ENCODE measurements at places on chromosomes 7 and 10. TPM values are rescaled to one million over a fixed set of nuclear protein-coding genes. Genes with fewer than 3 reads are reported as not detected.

DNA sequence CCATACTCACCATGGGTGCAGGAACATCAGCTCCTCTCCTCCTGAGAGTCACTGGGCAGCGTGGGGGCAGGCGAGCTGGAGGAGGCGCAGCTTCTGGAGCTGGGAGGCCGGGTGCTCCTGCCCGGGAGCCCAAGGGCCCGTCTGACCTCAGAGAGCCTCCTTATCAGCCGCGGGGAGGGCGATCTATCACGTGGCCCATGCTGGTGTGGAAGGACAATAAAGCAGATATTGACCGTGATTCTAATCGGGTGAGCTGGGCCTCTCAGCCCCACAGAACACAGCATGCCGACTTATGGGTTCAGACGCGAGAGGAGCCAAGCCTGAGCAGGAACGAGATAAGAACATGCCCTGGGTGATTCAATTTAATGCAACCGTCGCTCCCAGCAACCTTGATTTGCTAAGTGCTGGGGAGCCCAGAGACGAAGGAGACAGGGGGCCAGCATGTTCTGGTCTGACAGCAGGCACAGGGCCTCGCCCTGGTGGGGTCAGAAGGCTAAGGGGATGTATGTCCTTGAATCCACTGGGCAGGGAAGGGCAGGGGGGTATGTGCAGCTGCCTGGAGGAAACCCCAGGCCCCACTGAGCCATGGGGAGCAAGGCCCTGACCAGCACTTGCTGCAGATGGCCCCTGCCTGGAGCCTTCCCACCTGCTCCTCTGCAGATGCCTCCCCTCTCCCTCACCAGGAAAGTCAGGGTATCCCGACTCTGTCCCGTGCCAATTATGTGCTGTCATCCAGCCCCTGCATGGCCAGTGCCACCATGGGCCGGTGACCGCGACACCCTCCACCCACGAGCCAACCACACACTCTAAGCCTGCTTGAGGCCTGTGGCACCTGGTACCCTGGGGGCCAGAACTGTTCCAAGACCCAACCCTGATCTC, 95.3 kb upstream of the RET start:
- DNase-seq, result no peak

DNA sequence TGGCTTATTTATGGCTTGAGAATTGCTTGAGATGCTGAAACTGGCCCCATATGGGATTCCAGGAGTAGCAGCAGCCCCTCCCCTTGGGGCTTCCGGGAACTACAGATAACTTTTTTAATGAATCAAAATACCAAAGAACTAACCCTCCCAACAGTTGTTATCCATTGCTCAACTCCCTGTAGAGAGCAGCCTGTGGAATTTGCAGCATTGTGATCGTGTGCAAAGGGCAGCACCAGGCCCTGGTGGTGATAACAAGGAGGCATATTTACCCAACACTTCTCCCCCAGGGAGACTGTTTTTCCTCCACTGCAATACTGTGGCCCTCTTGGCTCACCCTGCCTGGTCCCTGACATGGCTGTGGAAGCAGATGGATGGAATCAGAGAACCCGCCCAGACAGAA, 196.2 kb downstream of the PLXNA4 start:
- DNase-seq, result no peak

DNA sequence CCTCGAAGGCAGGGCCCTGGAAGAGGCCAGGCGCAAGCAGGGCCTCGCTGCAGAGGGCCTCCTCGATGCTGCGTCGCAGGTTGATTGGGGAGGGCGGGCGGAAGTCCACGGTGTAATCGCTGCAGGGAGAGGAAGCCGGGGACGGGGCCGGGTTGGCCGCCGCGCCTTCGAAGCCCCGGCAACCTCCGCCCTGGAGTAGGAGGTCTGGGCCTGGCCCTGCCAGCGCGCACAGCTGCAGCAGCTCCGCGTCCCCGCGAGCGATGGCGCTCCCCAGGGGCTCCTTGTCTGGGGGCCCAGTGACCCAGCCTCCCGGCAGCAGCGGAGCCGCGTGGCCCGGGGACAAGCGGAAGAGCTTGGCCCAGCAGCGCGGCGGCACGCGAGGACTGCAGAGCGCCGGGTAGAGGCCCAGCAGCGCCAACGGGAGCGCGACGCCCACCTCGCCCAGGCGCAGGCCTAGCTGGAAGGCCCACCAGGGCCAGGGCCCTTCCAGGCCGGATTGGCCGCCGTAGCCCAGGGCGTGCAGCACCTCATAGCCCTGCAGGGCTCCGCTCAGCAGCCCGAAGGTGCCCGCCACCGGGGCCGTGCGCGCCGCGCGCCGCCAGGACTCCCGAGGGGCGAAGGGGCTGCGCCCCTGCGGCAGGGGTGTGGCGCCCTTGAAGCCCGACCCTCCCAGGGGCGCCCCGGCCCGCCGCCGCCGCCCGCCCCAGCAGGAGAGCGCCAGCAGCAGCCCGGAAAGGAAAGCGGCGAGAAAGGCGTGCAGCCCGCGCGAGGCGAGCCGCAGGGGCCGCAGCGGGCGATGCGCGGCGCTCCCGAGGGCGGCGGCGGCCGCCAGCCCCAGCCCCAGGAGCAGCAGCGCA, 7.8 kb upstream of the RBM28 start:
- DNase-seq, result peak; percentile 21

Gene CD36
- not detected for total RNA-seq

Gene SUFU
- 8.8 TPM for total RNA-seq

Gene CDK6
- total RNA-seq, result 130 TPM

Gene TCAF2
- total RNA-seq, result 37.2 TPM

- DNase-seq, result no peak
Measured at GRCh38 chr7:157428554-157428945, 91.7 kb downstream of the DNAJB6 start.

DNA sequence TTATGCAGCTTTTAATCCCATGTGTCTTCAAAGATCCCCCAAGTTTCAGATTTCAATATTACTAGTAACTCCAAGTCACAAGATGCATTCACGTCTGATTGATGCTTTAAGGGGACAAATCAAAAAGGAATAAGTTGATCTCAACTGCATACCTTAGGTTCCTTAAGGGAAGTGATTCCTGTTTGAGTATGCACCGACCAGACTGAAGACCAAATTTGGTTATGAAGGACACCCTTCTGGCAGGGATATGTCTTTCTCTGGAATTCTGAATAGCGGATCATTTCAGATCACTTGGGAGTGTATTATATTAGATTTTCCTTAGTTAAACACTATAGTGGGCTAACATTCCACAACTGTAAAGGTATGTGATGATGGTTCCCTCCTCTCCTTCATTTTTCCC, 4.3 kb downstream of the KIF5B start:
- no peak for DNase-seq

GRCh38 chr7:39433550-39433949, 132.7 kb upstream of the YAE1 start:
- no peak for DNase-seq

GRCh38 chr10:119120413-119120867, 16.5 kb downstream of the DENND10 start:
- no peak for DNase-seq

Gene MMP21
- not detected for total RNA-seq

Gene SRGN
- total RNA-seq, result 292 TPM

Gene OGA
- 125 TPM for total RNA-seq

- no peak for DNase-seq
Measured at GRCh38 chr7:90719155-90719554, 123.0 kb downstream of the CDK14 start.

- DNase-seq, result no peak
Measured at GRCh38 chr7:47034180-47034579, 547.7 kb downstream of the TNS3 start.

Gene OR13A1
- total RNA-seq, result not detected

Gene WIPF3
- total RNA-seq, result not detected

Gene INA
- 0.27 TPM for total RNA-seq

- DNase-seq, result peak; percentile 40
Measured at GRCh38 chr10:92901819-92902251, 53.5 kb downstream of the EXOC6 start.

GRCh38 chr7:123437447-123437995, 96.9 kb downstream of the IQUB start:
- DNase-seq, result no peak

Gene KEL
- 0.45 TPM for total RNA-seq

- DNase-seq, result no peak
Measured at GRCh38 chr7:7881581-7881980, 87.0 kb upstream of the GLCCI1 start.

- no peak for DNase-seq
Measured at GRCh38 chr10:7980196-7980595, 74.3 kb upstream of the GATA3 start.

DNA sequence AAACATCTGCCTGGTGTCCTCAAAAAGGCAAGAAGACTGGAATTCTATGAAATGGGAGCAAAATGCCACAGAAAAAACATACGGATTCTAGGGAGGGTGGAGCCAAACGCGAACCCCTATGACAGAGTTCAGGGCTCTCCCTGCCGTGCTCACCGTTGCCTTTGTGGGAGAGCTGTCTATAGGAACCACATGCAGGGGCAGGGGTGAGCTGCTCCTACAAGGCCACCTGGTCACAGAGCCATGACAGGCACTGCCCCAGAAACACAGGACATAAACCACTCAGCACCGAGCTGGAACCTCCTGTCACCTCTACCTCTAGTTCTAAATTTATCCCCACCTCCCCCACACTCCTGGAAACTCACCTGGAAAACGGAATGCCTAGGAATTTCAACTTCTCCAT, 155.1 kb upstream of the ZNF32 start:
- DNase-seq, result no peak

DNA sequence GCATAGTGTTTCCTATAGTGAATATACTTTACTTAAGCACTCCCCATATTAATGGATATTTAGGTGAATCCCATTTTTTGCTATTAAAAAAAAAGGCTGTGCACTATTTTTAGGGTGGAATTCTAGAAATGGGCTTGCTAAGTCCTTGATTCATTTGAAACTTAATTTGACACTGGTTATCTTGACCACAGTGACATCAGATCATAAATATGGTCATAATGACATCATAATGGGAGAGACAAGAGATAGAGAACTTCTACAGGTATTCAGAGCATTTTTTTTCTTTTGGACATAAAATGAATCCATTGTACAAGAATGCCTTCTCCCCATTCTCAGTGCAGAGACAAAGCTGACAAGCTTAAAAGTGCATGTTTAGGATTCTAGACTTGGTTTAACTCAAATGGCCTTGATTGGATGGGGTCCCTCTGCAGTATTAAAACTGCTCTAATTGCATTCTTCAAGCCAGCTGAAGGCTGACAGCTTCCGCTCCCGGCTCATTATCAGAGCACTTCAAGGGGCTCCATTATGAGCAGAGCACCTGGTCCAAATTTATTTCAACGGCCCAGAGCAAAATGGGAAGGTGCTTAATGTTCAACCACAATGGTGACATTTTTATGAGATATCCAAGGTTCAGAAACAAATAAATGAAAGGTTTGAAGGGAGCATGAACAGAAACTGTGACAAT, 104.8 kb downstream of the JAZF1 start:
- DNase-seq, result no peak

- DNase-seq, result no peak
Measured at GRCh38 chr10:6621536-6621935, 41.5 kb upstream of the PRKCQ start.

GRCh38 chr7:7256731-7257274, 74.5 kb downstream of the C1GALT1 start:
- no peak for DNase-seq

- no peak for DNase-seq
Measured at GRCh38 chr7:81094952-81095351, 176.1 kb upstream of the SEMA3C start.

- DNase-seq, result no peak
Measured at GRCh38 chr10:65194555-65194954, 1673.4 kb downstream of the REEP3 start.

Gene CALHM1
- total RNA-seq, result not detected

Gene CUL2
- total RNA-seq, result 37.4 TPM

DNA sequence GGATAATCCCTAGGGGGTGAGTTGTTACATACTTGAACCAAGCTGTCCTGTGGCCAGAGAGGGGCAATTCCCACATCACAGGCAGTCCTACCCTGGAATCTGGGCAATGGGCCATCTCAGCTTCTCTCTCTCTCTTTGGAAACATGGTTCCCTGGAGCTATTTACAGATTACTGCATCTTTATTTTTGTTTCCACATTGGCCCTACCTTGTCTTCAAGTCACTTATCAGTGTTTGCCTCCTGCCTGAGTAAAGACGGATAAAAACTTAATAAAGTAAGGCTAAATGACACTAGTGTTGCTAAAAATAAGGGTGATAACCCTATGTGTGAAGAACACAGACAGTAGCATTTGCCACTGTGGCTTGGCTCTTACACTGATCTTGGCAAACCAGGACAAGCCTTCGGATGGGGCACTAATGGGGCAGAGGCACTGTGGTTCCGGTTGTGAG, 228.2 kb downstream of the GFRA1 start:
- DNase-seq, result no peak
